ENCODE measurements at places on chromosomes 11 and 22.
A peak's percentile ranks its signal among the peaks of the same experiment; 100 is the strongest.

GRCh38 chr22:30927806-30928205 is 40.8 kb downstream of the MORC2 start:
- DNase-seq = no peak

- no peak for DNase-seq
These were observed 56.6 kb upstream of the SCUBE2 start for GRCh38 chr11:9148035-9148434.

DNA sequence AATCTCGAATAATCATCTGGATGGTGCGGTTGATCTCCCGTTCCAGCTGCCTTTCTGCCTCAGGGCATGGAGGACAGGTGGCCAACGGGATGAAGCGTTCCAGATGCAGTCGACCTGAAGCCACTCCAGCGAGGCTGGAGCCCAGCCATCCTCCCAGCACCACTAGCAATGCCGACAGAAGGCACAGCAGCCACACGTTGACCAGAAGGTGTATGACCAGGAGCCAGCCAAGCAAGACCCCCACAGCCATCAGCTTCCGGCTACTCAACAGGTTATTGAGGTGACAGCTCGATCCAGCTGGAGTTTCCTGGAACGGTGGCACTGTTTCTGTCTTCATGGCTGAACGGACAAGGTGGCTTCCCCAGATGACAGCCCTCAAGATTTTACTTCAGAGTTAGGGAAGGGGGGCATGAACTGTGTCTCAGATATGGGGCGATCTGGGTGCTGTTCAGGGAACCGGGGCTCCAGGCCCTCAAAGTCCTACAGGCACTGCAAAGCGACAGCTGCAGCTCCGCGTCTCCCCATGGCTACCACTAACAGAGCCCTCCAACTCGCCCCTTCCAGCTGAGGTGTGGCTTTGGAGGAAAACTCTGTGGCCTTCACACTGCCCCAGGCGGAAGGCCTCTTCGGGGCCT is 559 bp downstream of the SNX19 start:
- DNase-seq = no peak

GRCh38 chr22:22799561-22799960 is 88.1 kb upstream of the IGLL5 start:
- DNase-seq = no peak

DNA sequence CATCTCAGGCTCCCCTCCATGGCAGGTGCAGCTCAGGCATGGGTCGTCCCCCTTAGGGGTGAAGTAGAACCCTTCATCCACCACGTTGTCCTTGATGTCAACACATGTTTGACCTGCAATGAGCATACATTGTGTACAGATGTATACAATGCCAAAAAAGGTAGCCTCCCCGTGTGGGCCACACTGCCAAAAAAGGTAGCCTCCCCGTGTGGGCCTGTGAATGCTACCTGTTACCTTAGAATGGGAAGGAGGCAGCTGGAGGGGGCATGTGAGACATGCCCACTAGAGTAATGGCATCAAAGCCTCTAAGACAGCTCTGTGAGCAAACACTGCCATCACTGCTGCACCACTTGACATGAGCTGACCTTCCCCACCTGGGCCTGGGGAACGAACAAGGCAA is 73.7 kb downstream of the DGCR2 start:
- DNase-seq = no peak

DNA sequence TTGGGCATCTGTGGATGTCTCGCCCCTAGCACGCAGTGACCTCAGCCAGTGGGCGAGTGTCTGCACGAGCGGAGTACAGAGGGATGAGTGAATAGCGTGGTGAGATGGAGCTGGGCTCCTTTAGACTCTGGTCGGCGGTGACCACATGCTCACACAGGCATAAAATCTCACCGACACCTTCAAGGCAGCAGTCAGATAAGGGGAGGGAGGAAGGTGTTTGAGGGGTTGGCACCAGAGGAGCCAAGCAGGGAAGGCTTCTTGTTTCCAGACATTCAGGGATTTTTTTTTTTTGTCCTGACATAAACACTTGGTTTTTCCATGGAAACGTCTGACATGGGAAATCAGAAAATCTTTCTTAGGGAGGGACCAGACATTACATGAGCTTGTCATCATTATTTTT is 35.8 kb downstream of the GRIK4 start:
- DNase-seq = no peak

- DNase-seq = no peak
These were observed 92.2 kb downstream of the BRD1 start for GRCh38 chr22:49735411-49735900.

GRCh38 chr11:112288021-112288420 is 27.4 kb upstream of the PLET1 start:
- no peak for DNase-seq

DNA sequence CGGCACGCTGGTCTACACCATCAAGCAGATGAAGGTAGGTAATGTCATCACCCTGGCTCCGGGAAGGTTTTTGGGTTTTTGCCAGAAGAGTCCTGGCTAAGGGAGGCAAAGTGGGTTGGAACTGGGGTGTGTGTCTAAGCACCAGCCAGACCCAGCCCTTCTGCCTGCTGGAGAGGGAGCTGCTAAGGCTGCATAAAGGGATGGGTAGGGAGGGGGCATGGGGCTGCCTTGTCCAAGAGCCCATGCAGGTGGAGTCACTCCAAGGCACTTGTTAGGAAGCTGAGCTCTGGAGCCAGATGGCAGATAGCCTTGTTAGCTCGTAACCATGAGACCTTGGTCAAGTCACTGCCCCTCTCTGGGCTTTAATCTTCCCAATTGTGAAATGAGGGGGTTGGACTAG is 48.0 kb downstream of the TIMP3 start:
- no peak for DNase-seq

- DNase-seq = no peak
These were observed 114.8 kb downstream of the FAM76B start for GRCh38 chr11:95674657-95675358.

DNA sequence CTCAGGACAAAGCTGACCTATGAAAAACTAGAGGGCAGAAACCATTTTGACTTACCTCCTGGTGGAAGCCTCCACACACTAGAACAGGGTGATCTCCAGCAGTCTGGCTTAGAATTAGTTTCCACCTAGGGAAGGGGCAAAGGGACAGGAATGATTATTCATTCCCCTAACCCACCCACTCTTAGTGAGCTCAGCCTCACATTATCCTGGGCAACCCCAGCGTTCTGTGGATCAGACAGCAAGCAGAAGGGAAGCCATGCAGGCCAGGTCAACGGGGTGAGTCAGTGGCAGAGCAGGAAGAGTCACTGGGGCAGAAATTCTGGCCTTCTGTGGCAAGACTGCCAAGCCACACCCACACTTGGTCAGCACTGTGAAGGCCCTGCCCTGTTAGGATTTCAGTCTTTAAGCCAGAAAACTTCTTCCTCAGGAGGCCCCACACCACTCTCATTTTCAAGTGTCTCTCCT is 10.5 kb downstream of the NUMA1 start:
- peak; percentile 85 for DNase-seq

DNA sequence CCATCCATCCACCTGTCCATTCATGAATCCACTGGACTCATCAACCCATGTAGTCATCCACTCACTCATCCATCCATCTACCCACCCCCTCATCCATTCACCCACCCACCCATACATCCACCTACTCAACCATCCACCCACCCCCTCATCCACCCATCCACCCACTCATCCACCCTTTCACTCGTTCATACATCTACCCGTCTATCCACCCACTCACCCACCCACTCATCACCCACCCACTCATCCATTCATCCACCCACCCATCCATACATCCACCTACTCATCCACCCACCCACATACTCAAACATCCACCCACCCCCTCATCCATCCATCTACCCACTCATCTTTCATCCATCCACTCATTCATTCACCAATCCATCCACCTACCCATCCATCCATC is 37.7 kb downstream of the RTL6 start:
- no peak for DNase-seq
